Liver (tissue), 10 donors: ENCODE measurements at places on chromosomes 13 and 19. TPM values are rescaled to one million over a fixed set of nuclear protein-coding genes. Genes with fewer than 3 reads are reported as not detected.

Gene TGFBR3L
- total RNA-seq: 2.5 TPM

Gene PCCA
- total RNA-seq: 30.1 TPM

Gene ETV2
- total RNA-seq: 0.70 TPM

Gene CD22
- 2.0 TPM for total RNA-seq

Gene C5AR1
- 1.8 TPM for total RNA-seq

Gene CHST8
- total RNA-seq: not detected

Gene PCDH9
- 4.0 TPM for total RNA-seq

DNA sequence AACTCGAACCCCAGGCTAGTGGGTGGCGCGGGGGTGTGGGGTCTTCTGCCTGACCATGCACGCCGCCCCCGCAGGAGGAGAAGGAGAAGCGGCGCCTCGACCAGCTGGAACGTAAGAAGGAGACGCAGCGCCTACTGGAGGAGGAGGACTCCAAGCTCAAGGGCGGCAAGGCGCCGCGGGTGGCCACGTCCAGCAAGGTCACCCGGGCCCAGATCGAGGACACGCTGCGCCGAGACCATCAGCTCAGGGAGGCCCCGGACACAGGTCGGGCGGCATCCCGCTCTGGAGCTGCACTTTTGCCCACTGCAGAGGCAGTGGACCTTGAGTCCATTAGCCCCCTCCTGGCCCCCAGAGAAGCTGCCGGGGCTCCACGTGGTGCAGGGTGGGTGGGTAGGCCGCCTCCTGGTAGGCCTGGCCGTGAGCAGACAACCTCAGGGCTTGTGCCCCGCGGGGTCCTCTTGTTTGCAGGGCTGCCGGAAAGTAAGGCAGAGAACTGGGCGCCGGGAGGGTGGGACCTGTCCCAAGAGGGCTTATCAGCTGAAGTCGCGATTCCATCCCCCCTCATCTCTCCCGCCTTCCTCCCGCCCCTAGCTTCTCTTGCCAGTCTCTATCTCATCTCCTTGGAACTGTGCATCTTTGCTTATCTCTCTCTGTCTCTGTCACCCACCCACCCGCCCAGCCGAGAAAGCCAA lies 9.9 kb downstream of the CCDC124 start:
- H3K36me3 ChIP-seq: no peaks in the 10 kb centered on the region
- H3K27ac ChIP-seq: no peak overlapping the region
- DNase-seq: peak; percentile 65
- peaks cover 3% of the 10 kb centered on the region for H3K4me1 ChIP-seq

DNA sequence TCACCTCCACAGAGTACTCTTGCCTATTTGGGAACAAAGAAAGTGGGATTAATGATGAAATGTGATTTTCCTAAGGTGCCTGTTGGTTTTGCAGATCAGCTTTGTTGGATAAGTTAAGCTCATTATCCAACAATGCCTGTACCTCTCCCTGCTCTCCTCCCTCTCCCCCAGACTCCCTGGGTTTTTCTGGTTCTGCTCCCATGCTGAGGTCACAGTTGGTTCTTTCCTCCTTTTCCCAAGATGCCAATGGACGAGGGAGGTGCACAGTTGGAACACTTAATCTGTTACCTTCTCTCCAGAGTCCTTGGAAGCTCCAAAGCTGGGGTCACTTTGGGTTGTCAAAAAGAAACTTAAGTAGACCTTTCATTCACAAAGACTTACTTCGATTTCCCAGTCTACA lies 1.6 kb downstream of the OXGR1 start:
- H3K36me3 ChIP-seq: no peaks in the 10 kb centered on the region
- peaks cover 10% of the 10 kb centered on the region for H3K27me3 ChIP-seq
- no peak overlapping the region for H3K27ac ChIP-seq
- no peak for DNase-seq

GRCh38 chr13:102933122-102933521 lies 87.3 kb downstream of the ERCC5 start:
- no peak for DNase-seq
- no peaks in the 10 kb centered on the region for H3K27me3 ChIP-seq
- H3K4me1 ChIP-seq: no peaks in the 10 kb centered on the region
- no peak overlapping the region for H3K4me3 ChIP-seq

- peak within 1 kb of the TSS; percentile 71 for H3K27ac ChIP-seq
- peaks cover 18% of the 10 kb centered on the region for H3K4me1 ChIP-seq
- no peak within 1 kb of the TSS for H3K4me3 ChIP-seq
- H3K27me3 ChIP-seq: no peaks in the 10 kb centered on the region
- H3K36me3 ChIP-seq: no peaks in the 10 kb centered on the region
These were observed at the start of gene ISYNA1 for GRCh38 chr19:18437491-18438330. Gene ISYNA1, minus strand, starts transcription at chr19:18438133. Its CDS starts 154 bp downstream, at chr19:18437979.

- peaks cover 26% of the 10 kb centered on the region for H3K36me3 ChIP-seq
- no peaks in the 10 kb centered on the region for H3K27me3 ChIP-seq
- DNase-seq: no peak
- H3K4me1 ChIP-seq: no peaks in the 10 kb centered on the region
- H3K4me3 ChIP-seq: no peak overlapping the region
These were observed 10.3 kb downstream of the DDA1 start for GRCh38 chr19:17319473-17320238.

GRCh38 chr19:16562608-16563025 lies 9.6 kb downstream of the SLC35E1 start:
- no peaks in the 10 kb centered on the region for H3K4me1 ChIP-seq
- DNase-seq: no peak
- no peak overlapping the region for H3K27ac ChIP-seq
- peaks cover 13% of the 10 kb centered on the region for H3K36me3 ChIP-seq

- peaks cover 2% of the 10 kb centered on the region for H3K36me3 ChIP-seq
- no peaks in the 10 kb centered on the region for H3K4me1 ChIP-seq
- DNase-seq: no peak
- H3K27me3 ChIP-seq: no peaks in the 10 kb centered on the region
These were observed 141.5 kb downstream of the TDRD3 start for GRCh38 chr13:60538566-60538965.

DNA sequence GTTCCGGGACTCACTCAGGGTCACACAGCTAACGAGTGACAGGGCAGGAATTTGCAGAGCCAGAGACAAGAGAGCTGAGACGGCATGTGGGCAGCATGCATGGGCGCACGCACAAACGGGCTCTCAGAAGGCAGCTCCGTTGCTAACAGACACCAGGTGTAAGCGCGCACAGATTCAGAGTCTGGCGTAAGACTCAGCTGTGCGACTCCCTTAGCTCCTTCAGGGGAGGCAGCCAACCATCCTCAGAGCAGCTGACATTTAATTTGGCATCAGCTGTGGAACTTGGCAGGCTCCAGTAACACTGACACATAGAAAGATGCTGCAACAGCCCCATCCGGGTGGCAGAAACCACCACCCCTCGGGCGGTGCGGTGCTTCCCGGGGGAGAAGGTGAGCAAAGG lies 7.5 kb upstream of the TM6SF2 start:
- peaks cover 18% of the 10 kb centered on the region for H3K36me3 ChIP-seq
- no peak overlapping the region for H3K4me3 ChIP-seq
- H3K4me1 ChIP-seq: peaks cover 3% of the 10 kb centered on the region
- DNase-seq: no peak
- no peak overlapping the region for H3K27ac ChIP-seq

- no peak for DNase-seq
- H3K27me3 ChIP-seq: no peaks in the 10 kb centered on the region
- no peaks in the 10 kb centered on the region for H3K4me1 ChIP-seq
- H3K4me3 ChIP-seq: no peak overlapping the region
- H3K36me3 ChIP-seq: no peaks in the 10 kb centered on the region
- H3K27ac ChIP-seq: no peak overlapping the region
These were observed 44.9 kb downstream of the C13orf46 start for GRCh38 chr13:113928685-113929627.

DNA sequence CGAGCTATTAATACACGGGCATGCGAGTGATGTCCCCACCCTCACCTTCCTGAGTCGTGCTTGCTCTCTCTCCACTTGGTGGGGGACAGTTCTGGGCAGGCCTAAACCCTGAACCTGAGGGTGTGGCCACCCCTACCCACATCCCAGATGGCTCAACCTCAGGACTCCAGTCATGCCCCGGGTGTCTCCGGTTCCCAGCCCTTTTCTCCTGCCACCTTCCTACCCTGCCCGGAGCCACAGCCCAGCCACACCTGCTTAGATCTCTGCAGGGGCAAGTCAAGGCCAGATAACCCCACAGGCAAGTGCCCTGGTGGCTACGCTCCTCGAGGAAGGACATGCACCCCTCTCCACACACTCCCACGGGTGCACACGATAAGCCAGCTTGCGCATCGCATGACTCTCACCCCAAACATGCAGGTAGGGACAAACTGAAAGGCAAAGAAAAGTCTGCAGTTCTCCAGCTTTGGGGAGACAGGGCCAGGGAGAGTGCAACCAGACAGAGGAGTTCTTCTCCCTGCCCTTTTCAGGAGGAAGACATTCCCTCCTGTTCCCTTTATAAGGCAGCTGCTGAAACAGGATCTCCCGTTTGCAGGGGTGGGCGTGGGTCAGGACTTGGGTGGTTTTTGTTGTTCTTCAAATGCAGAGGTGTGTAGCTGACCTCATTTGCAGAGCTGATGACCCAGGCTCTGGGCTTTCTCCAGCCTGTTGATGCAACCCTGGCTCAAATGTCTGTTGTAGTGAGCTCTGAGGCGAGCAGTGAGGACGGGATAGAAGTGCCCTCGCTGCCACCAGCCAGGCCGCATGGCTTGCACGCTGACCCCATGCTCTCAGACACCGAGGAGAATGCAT lies 88.6 kb downstream of the DPF1 start:
- no peak overlapping the region for H3K4me3 ChIP-seq
- no peaks in the 10 kb centered on the region for H3K36me3 ChIP-seq
- DNase-seq: no peak
- no peak overlapping the region for H3K27ac ChIP-seq
- H3K4me1 ChIP-seq: peaks cover 2% of the 10 kb centered on the region
- H3K27me3 ChIP-seq: no peaks in the 10 kb centered on the region

GRCh38 chr13:42083138-42083770 lies 34.8 kb downstream of the DGKH start:
- no peaks in the 10 kb centered on the region for H3K4me1 ChIP-seq
- DNase-seq: no peak
- H3K4me3 ChIP-seq: no peak overlapping the region
- no peaks in the 10 kb centered on the region for H3K36me3 ChIP-seq
- no peak overlapping the region for H3K27ac ChIP-seq

DNA sequence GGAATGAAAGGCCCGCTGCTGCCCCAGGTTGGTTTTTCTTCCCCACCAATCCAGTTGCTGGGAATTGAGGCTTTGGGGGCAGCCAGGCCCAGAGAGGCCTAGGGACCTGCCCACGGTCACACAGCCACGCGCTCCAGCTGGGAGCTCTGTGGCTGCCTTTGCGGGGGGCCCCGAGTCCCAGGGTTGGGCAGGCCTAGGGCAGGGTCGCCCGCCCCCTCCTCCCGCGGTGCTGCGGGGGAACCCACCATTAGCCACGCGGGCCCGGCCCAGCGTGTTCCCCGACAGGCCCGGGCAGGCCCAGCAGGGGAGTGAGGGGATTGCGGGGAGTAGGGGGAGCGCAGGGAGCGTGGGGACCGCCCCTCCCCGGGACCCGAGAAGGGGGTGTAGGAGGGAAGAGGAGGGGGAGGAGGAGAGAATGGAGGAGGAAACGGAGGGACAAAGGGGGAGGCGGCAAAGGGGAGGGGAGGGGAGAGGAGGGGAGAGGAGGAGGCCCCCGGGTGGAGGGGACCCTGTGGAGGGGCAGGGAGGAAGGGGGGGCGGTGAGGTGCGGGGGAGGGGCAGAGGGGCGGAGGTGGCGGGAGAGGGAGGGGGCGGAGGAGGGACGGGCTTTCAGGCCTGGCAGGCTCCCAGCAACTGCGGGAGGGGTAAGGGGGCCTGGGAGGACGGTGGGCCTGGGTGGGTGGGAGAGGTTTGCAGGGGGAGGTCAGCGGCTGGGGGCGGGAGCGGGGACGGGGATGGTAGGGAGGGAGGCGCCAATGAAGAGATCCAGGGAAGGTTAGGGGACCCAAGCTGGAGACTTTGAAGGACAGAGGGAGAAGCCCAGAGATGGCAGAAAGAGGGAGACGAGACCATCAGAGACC lies 12.9 kb upstream of the TLE2 start:
- no peak overlapping the region for H3K4me3 ChIP-seq
- H3K36me3 ChIP-seq: no peaks in the 10 kb centered on the region
- H3K4me1 ChIP-seq: no peaks in the 10 kb centered on the region

DNA sequence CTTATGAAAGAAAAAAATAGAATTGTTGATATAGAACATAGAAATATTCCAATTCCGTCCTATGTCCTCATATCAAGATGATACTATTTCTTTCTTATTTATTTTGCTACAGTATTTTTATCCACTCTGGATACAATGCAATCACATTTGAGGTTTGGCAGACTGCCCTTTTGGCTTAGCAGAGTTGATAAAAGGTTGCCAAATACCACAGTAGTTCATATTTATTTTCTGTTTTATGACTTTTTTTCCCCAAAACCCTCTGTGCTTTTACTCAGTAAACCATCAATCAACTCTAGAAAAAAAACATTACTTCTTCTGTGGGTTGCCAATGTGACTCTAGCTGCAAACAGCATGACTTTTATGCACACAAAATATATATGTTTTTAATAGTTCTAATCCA lies 424.5 kb downstream of the PCDH9 start:
- H3K4me3 ChIP-seq: no peak overlapping the region
- H3K36me3 ChIP-seq: no peaks in the 10 kb centered on the region
- no peak overlapping the region for H3K27ac ChIP-seq
- no peaks in the 10 kb centered on the region for H3K4me1 ChIP-seq
- H3K27me3 ChIP-seq: no peaks in the 10 kb centered on the region

DNA sequence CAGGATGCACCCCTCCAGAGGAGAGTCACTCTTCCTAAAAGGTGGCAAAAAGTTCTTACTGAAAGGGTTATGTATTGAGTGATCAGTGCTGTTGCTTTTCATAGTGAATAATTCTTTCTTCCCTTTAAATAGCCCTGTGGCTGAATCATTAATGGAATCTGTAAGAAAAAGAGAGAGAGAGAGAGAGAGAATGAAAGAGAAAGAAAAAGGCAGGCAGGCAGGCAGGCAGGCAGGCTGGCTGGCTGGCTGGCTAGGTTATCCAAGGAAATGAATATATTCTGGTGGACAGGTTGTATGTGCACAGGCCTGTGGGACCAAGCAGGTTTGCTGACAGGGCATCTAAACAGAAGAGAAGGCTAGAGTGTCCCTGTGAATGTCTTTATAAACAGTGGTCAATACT lies 100.5 kb downstream of the DLEU7 start:
- no peak for DNase-seq
- H3K27me3 ChIP-seq: no peaks in the 10 kb centered on the region
- no peak overlapping the region for H3K4me3 ChIP-seq
- no peak overlapping the region for H3K27ac ChIP-seq
- H3K36me3 ChIP-seq: no peaks in the 10 kb centered on the region

DNA sequence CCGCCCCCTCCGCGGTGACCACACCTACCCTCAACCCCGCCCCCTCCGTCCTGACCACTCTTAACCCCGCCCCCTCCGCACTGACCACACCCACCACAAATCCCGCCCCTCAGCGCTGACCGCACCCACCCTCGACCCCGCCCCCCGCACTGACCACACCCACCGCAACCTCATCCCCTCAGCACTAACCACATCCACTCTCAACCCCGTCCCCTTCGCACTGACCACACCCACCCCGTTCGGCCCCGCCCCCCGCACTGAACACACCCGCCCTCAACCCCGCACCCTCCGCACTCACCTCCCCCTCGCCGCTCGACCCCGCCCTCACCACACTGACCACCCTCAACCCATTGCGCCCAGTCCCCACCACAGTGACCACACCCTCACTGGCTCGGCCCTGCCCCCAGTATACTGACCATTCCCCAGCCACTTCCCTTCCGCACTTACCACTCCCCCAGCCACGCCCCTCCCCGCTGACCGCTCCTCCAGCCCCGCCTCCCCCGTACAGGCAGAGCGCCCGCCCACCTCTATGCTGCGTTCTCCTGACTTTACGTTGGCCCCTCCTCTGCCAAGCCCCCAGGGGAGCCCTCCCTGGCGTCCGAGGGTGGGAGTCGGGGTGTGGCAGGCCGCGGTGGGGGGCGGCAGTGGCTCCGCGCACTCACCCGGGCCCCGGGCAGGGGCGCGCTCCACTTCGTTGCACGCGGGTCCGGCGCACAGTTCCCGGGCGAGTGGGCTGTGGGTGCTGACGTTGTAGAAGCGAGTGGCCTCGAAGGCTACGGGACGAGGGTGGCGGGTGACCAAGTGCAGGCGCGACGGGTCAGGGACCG lies 8.4 kb downstream of the F2RL3 start:
- H3K27me3 ChIP-seq: peaks cover 2% of the 10 kb centered on the region
- peak overlapping the region; percentile 46 for H3K4me3 ChIP-seq
- H3K27ac ChIP-seq: peak overlapping the region; percentile 54
- H3K4me1 ChIP-seq: no peaks in the 10 kb centered on the region
